ENCODE measurements at places on chromosomes 2 and 18.

DNA sequence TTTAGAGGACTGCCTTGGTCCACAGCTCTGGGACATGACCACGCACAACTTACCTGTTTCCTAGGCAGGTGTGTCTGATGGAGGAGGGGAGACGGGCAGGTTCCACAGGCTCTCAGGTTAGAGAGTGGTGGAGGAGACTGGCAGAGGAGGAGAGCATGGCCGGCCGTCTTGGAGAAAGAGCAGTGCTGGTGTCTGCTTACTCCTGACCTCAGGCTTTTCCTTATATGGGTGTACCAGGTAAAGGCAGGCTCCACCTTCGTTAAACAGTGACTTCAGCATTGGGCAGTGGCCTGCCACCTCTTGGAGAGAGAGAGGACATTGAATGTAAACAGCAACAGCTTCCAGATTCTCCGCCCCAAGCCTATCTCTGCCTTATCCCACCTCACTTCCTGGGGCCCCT, at the start of gene CAPN13:
Gene CAPN13 (minus strand): TSS at position 198 of the 400 bp plus-strand sequence. CDS start 20,121 bp downstream, outside the sequence.
- peak; percentile 25 for DNase-seq

DNA sequence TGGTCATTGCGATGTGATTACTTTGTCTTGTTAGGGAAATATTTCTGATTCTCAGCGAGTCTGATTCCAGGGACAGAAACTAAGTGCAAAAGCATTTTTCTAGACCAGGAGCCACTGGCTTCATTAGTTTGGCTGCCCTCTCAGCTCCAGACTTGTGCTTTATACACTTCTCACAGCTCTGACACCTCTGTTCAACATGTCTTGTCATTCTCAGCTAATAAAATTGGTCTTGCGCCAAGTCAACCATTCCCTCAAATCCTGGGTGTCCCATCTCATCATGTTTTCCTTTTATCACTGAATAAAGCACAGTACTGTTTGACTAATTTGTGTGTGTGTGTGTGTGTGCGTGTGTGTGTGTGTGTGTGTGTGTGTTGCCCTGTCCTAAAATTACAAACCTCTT, 215.5 kb upstream of the EPHA4 start:
- no peak for DNase-seq

GRCh38 chr2:218691234-218691633, 19.3 kb downstream of the STK36 start:
- DNase-seq = no peak

GRCh38 chr2:64393383-64394010, 60.5 kb upstream of the LGALSL start:
- DNase-seq = no peak

GRCh38 chr2:165281387-165281786, 42.2 kb downstream of the SCN2A start:
- no peak for DNase-seq

- DNase-seq = no peak
Observed at GRCh38 chr18:35369126-35369525, 8.0 kb downstream of the ZNF396 start.

- no peak for DNase-seq
Observed at GRCh38 chr2:209696836-209697711, 74.6 kb upstream of the UNC80 start.

DNA sequence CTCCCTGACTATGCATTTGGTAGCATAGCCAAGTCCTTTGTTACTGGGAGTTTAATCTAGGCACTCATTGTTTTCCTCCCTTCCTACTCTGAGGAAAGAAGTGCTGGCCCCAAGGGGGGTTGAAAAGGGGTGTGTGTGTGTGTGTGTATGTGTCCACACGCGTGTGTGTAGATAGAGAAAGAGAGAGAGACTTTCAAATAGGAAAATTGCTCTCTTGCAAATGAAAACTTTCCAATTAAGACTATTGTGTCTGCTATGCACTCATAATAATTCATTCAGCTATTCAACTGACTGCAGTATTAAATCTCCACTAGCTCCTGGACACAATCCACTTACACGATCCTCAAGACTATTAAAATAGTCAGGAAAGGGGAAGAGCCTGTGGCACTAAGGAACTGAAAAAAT, 92.9 kb upstream of the CSRNP3 start:
- DNase-seq = peak; percentile 29

DNA sequence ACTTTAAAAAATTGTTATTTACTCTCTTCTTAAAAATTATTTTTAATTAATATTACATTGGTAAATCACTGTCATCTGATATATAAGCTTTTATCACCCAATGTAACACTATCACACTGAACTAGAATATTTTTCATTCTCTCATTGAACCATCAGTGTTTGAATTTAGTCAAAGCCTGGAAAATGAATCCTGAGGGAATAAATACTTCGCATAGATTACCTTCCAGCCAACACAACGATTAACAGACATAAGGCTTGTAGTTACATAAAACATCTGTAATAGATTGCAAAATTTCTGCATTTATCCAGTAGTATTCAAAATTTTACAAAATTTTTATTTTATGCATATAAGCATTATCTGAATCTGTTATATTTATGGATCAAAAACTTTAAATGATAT, 314.9 kb downstream of the ERBB4 start:
- DNase-seq = no peak

DNA sequence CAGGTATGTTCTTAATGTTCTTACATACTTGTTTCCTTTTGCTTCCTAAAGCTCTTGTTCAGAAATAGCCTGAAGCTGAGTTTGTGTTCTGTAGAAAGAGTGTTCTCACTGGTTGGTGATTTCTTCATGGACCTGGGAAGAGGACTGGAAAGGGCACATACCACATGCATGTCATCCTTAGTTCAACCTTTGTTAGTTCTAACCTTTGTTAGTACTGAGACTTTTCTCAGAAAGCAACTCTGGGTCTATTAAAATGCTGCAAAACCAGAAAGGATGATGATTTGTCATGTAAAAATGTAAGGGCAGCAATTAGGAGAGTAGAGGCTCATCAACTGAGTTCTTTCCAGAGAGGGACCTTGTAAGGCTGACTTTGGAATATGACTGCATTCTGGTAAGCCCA, 2.5 kb upstream of the FAP start:
- no peak for DNase-seq

DNA sequence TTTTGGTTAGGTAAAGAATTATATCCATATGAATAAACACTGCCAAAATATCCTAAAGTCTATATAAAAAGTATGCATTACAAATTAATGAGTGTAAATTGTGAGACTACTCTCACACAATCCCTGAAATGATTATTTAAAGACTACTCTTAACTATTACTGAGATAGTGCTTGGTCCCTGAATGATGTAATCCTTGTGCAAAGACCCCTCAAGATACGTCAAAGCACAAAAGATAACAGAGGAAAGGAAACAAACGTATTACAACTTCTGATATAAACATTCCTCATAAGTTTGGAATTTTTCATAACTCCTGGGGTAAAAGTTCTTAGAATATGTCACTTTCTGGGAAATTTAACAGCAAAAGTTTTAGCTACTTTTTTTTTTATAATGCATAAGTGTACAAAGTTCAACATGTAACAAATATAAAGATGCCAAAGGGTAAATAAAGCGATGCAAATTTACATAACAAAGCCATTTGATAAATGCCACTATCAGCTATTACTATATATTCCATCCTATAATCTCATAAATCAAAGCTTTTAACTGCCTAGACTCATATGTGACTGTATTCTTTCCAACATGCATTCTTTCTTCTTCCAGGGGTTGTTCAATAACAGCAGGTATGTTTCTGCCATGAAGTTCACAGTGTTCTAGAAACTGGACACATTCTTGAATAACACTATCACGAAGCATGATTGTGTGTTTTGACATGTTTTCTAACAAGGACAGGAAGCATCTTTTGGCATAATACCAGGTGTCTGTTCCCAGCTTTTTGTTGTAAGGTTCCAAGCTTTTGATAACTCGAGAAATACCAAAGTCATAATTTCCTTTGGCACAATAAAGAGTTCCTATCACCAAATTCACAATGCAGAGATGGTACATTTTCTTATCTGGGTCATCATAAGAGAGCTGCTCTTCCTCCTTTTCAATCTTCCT, 158.0 kb downstream of the AGPS start:
- no peak for DNase-seq

GRCh38 chr2:178211943-178212342, 17.6 kb downstream of the OSBPL6 start:
- no peak for DNase-seq

- DNase-seq = no peak
Observed at GRCh38 chr18:74250131-74250530, 41.6 kb downstream of the CYB5A start.

- no peak for DNase-seq
Observed at GRCh38 chr18:9814431-9814830, 71.3 kb upstream of the TXNDC2 start.

DNA sequence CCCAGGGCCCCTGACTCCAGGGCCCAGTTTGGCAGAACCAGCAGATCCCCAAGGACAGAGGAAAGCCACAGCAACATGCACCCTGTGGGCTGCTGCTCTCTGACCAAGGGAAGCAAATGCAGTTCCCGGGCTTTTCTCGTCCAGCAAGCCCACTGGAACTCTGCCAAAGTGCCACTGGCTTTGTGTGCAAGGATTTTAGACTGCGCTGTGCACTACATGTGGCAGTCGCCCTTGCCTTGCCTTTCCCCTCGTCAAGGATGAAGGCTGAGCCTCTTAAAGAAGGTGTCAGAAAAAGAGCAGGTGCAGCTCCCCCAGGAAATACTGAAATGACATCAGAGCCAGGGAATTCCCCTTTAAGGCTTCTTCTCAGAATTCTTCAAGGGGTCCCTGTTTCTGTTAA, 199.2 kb downstream of the TFCP2L1 start:
- DNase-seq = no peak

- no peak for DNase-seq
Observed at GRCh38 chr2:75609334-75609689, 37.3 kb upstream of the MRPL19 start.

DNA sequence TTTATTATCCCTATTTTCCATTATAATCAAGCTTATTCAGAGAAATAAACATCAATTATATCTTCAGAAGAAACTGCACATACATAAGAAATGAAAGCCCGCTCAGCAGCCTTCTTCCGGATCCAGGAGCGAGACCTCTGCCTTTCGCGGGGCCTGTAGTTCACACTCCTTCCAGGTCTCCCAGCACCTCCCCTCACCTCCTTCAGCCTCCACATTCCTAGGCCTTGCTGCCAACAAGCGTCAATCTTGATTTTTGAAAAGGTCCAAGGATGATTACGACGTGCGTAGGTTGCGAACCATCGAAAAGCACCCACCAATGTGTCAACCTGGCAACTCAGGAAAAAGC, 355 bp upstream of the KIDINS220 start:
- no peak for DNase-seq

GRCh38 chr18:57627488-57627887, 5.9 kb upstream of the NARS1 start:
- DNase-seq = no peak

DNA sequence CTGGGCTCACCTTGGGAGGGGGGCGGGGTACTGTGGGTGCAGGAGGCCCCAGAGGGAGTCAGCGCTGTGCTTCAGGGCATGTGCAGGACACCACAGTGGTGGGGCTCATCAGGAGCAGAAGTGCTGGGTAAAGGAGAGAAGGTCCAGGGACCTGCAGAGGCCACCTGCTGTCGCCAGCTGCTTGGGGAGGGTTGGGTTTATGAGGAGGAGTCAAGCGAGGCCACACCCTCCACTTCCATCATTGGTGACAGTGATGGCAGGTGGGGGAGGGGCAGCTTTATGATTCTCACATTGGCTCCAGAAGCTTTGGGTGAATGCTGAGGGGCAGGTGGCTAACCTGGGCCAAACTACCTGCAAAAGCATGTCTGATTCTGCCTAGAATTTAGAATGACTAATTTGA, 392.6 kb downstream of the HRH4 start:
- no peak for DNase-seq

DNA sequence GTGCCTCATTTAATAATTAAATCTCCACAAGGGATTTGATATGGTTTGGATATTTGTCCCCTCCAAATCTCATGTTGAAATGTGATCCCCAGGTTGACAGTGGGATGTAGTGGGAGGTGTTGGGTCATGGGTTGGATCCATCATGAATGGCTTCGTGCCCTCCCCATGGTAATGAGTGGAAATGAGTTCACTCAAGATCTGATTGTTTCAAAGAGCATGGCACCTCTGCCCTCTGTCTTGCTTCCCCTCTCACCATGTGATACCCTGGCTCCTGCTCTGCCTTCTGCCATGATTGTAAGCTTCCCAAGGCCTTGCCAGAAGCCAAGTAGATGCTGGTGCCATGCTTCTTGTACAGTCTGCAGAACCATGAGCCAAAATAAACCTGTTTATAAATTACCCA, 15.0 kb upstream of the RAB27B start:
- no peak for DNase-seq

- DNase-seq = no peak
Observed at GRCh38 chr18:48913201-48913600, 37.6 kb downstream of the SMAD7 start.

DNA sequence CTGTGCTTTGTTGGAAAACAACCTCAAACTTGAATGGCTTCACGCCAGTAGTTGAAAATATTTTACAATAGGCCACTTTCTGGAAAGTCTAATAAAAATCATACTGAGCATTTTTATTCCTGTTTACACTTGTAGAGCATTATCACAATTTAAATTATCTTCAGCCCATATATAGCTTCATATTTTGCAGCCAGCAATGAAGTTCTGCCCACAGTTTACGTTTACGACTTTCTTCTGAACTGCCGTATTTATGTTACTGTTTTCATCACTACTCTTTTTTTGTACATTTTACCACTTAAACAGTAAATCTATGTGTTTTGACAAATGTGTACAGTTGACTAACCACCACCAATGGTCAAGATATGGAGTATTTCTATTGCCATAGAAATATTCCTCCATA, 86.2 kb downstream of the COPS8 start:
- no peak for DNase-seq

DNA sequence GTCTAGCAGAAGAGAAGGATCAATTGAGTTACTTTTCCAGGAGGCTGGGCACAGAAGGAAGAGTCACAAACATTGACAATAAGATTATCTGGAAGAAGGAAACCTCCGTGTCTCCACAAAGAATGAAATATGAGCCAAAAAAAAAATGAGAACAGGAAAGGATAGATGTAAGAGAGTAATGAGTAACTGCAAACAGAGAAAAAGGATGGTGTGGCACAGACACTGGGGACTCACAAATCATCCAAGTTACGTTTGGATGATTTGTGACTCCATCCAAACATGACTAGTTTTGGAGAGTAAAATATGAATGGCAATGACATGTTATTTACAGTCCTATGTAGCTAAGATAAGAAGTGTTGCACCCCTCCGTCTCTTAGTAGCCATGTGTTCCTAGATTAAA, 42.8 kb upstream of the MAP2 start:
- no peak for DNase-seq

GRCh38 chr18:22728016-22728415, 205.1 kb upstream of the RBBP8 start:
- no peak for DNase-seq

- DNase-seq = no peak
Observed at GRCh38 chr2:146806364-146807005, 1038.3 kb upstream of the ACVR2A start.

DNA sequence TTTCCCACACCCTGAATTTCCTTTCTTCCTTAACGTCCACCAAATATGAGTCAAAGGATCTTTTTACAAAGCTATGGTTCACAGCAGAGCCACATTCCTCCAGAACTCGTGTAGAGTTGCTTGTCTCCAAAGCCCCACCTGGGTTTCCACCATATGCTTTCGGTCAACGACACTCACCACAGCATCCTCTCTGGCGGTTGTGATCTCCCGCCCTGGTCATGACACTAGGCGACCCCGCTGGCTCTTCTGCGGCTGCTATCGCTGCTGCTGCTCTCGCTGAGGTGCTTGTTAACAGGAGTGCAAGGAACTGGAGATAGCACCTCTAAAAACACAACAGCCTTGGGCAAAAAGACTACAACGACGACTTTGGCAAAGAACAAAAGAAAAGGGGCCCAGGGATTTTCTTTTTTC, 340 bp downstream of the SLC40A1 start:
- no peak for DNase-seq
